ENCODE measurements at places on chromosomes 4 and X.

- DNase-seq: no peak
These were observed 115.2 kb downstream of the ENPP6 start for GRCh38 chr4:184102488-184102887.

DNA sequence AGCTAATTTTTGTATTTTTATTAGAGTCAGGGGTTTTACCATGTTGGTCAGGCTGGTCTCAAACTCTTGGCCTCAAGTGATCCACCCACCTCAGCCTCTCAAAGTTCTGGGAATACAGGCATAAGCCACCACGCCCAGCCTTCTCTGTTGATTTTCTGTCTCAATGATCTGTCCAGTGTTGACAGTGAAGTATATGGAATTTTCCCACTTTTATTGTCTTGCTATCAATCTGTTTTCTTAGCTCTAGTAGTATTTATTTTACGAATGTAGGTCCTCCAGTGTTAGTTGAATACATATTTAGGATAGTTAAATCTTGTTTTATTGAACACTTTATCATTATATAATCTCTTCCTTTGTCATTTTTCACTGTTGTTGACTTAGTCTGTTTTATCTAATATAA lies 1603.9 kb downstream of the ADGRL3 start:
- DNase-seq: no peak

GRCh38 chrX:124346117-124346876 lies at the start of gene SH2D1A:
TSS of gene SH2D1A (plus strand) at chrX:124346563. CDS start at chrX:124346643, 80 bp downstream.
- DNase-seq: no peak

DNA sequence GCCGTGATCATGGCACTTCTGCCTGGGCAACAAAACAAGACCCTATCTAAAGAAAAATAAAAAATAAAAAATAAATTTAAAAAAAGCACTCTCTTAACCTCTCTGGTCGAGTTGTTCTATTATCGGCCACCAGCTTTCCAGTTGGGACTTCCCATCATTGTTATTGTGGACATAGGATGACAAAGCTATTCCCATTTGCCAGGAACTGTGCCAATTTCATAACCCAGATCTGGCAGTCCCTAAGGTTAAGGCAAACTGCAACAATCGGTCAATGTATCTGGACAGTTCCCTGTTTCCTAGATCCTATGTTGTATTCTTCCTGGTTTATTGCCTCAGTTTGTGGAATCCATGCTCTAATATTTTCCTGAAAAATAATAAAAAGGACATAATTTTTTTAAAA lies 17.8 kb upstream of the ANXA5 start:
- no peak for DNase-seq

GRCh38 chr4:88166608-88167007 lies 8.2 kb upstream of the ABCG2 start:
- DNase-seq: no peak

- DNase-seq: no peak
These were observed 14.1 kb downstream of the XIAP start for GRCh38 chrX:123873956-123874355.

- peak; percentile 74 for DNase-seq
These were observed at the start of gene CLCN4 for GRCh38 chrX:10156199-10157031. TSS of gene CLCN4 (plus strand) at chrX:10156975. CDS start at chrX:10185033, 28,058 bp downstream.

- no peak for DNase-seq
These were observed 32.8 kb downstream of the REPS2 start for GRCh38 chrX:16979226-16979625.

GRCh38 chr4:37246891-37247290 lies 2.3 kb downstream of the NWD2 start:
- no peak for DNase-seq

GRCh38 chrX:150692831-150693724 lies at the start of gene MTMR1:
TSS of gene MTMR1 (plus strand) at chrX:150693396. CDS start at chrX:150693531, 135 bp downstream.
- peak; percentile 49 for DNase-seq

DNA sequence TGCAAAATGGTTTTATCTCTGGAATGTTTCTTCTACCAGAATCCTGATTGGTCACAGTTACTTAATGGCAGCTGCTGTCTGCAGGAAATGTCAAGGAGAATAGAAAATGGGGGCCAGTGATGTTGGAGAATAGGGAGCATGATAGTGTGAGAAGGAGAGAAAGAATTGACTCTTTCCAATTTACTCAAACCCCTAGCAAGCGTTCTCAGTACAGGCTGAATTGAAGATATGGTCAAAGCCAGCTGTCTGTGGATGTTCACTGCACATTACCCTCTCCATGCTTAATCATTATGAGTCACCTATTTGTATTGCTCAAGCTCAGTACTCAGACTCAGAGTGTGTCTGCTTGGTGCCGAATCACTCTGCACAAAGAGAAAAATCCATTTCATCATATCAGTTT lies 57.8 kb upstream of the FAM47B start:
- DNase-seq: no peak

GRCh38 chr4:20178902-20179576 lies 72.7 kb upstream of the SLIT2 start:
- DNase-seq: no peak

DNA sequence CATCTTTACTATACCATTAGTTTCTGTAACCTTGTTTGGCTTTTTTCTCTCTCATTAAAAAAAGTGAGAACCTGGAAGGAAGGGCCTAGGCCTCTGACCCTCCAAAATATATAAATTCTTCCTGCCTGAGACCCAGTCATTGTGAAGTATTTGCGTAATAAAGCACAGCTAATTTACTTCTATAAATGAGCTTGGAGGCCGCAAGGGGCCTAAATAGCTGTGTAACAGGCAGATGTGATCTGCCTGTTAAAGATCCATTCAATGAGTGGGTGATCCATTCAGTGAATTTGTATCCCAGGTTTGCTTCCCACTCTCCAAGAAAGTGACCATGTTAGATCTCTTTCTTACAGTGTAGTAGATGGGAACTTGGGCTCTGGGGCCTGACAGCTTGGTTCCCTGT lies 595 bp upstream of the PYURF start:
- no peak for DNase-seq

- DNase-seq: peak; percentile 73
These were observed 17.3 kb downstream of the APLN start for GRCh38 chrX:129637217-129638109.

DNA sequence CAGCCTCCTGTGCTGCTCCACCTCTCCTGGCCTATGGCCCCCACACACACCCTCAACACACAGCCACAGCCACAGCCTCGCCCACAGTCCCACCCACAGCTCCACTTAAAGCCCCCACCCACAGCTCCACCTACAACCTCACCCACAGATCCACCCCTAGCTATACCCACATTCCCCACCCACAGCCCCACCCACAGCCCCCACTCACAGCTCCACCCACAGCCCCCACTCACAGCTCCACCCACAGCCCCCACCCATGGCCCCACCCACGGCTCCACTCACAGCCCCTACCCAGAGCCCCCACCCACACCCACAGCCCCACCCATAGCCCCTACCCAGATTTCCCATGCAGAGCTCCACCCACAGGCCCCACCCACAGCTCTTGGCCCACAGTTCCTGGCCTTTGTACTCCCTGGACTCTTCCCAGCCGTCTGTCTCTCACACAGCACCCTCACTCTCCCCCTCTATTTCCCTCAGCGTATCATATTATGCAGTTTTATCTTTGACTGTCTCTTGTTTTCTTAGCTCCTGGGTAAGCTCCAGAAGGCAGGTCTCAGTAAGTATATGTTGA lies 322.5 kb downstream of the EVC2 start:
- no peak for DNase-seq

- DNase-seq: no peak
These were observed 35.9 kb downstream of the MAGEA1 start for GRCh38 chrX:153214934-153215333.

DNA sequence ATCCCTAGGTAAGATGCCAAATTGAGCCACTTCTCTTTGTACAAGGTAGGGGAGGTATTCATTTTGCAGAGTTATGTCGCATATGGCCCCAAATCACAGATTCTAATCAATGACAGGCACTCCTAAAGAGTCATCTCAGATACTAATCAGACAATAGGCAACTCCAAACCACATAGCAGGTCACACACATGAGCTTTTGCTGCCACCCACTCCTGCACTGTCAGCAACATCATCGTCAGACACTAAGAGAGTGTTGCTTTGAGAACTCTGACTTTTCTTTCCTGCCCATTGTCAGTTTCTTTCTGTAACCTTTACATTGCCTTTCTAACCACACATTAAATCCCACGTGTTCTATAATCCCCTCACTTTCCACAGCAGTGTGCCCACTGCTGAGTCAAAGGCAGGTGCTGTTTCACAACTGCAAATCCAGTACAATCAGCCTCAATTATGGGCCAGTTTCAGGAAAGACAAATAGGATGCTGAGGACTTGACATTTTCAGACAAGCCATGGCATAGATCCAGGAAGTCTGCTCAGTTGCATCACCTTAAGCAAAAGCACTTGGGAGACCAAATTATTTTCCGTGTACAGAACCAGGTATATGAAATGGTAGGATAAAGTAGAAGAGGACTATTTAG lies 23.5 kb downstream of the TMEM31 start:
- DNase-seq: no peak

- DNase-seq: no peak
These were observed 313.4 kb downstream of the TENM3 start for GRCh38 chr4:182556580-182556979.

GRCh38 chr4:89152972-89153371 lies 41.6 kb downstream of the TIGD2 start:
- DNase-seq: no peak

DNA sequence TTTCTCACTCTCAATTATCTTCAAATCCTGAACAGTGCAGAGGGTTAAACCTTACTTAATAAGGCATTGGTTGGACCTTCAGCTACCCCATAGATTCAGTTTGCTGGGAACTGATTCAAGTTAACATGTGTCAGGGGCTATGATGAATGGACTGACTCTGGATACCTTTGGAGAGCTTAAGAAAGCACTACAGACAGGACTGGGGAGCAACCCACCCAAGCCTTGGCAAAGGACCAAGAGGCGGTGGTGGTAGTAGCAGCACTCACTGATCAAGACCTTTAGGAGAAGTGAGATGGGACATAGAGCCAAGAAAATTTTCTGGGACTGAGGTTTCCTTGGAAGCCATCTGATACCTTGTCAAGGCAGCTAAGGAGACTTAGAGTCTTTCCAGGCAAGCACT lies 43.0 kb upstream of the TAPT1 start:
- no peak for DNase-seq

DNA sequence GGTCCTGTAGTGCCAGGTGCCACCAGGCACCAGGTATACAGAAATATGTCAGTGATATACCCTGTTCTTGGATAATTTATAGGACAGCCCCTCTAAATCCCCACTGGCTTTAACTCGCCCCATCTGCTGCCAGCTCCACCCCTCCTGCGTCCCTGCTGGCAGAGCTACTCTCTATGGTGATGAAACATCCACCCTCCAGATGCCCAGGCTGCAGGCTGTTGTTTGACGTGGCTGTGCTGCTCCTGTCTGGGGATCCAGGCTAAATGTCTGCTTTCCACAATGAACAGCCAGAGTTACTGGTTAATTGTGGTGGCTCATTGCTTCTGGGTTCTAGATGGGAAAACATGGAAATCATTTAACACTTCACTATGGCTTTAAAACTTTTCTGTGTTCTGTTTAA lies 12.9 kb downstream of the NHSL2 start:
- DNase-seq: no peak

- DNase-seq: no peak
These were observed 88.6 kb downstream of the CHRNA9 start for GRCh38 chr4:40423735-40424134.

DNA sequence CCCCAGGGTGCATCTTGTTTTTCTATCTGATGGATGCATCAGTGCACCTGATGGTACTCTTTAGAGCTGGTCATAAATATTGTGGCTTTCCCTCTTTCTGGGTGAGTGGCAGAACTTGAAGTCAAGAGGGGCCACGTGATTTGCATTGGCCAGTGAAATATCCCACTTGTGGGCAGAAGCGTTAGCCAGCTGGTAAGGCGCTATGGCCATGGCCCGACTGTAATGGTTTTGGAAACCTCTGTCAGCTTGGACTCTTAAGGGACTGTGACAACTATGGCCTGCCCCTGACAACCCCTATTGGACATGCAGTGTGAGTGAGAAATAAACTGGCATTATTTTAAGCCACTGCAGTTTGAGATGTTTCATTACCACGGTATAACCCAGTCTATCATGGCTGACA lies 72.8 kb downstream of the SEL1L3 start:
- DNase-seq: no peak

DNA sequence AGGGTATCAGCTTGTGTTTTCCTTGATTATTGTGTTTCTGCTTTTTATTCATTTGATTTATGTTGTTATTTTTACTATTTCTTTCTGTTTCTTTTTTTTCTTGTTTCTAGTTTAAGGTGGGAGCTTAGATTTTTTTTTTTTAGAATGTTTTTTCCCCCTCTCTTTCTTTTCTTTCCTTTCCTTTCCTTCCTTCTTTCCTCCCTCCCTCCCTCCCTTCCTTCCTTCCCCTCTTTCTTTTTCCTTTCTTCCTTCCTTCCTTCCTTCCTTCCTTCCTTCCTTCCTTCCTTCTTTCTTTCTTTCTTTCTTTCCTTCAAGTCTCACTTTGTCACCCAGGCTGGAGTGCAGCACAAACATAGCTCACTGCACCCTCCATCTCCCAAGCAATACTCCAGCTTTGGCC lies 31.4 kb upstream of the PRDM8 start:
- DNase-seq: no peak

DNA sequence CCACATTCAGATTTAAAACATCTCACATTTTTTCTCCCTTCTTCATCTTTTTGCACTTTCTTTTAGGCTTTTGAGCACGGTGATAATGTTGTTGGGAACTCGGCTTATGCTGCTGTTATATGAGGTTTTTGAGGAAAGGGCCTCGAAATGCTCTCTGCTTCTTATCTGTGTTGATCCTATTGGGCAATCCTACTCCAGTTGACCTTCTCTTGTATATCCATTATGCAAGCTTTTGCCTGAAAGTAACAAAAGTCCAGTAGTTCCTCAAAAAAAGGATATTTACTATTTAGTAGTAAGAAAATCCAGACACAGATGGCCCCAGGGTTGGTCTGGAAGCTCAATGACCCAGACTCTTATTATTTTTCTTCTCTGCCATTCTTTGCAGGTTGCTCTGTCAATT lies 57.7 kb upstream of the SPANXB1 start:
- DNase-seq: no peak

DNA sequence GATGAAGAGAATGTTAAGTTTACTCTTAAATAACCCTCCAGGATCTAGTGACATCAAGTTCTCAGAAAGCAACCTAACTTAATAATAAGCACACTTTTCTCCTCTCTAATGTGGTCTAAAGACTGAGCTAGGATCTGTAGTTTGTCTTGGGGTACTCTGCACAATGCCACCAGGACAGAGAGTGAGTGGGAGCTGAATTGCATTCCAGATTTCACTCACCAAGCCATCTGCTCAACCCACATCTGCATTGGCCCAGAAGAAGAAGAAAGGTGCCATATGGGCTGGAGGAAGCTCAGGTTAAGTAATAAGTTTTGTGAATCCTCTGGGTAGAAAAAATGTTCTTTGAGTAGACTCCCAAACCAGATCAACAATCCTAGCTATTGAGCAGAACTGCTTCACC lies 384.6 kb downstream of the PPP3CA start:
- DNase-seq: no peak

GRCh38 chr4:173529477-173530325 lies at the start of gene HAND2:
TSS of gene HAND2 (minus strand) at chr4:173530229. CDS start at chr4:173529289, 940 bp downstream.
- DNase-seq: no peak

- DNase-seq: no peak
These were observed 18.1 kb upstream of the ZFX start for GRCh38 chrX:24131476-24131875.

GRCh38 chrX:42530027-42530426 lies 247.9 kb downstream of the PPP1R2C start:
- DNase-seq: no peak
